ENCODE measurements at places on chromosomes 11 and 22.
A peak's percentile ranks its signal among the peaks of the same experiment; 100 is the strongest.

DNA sequence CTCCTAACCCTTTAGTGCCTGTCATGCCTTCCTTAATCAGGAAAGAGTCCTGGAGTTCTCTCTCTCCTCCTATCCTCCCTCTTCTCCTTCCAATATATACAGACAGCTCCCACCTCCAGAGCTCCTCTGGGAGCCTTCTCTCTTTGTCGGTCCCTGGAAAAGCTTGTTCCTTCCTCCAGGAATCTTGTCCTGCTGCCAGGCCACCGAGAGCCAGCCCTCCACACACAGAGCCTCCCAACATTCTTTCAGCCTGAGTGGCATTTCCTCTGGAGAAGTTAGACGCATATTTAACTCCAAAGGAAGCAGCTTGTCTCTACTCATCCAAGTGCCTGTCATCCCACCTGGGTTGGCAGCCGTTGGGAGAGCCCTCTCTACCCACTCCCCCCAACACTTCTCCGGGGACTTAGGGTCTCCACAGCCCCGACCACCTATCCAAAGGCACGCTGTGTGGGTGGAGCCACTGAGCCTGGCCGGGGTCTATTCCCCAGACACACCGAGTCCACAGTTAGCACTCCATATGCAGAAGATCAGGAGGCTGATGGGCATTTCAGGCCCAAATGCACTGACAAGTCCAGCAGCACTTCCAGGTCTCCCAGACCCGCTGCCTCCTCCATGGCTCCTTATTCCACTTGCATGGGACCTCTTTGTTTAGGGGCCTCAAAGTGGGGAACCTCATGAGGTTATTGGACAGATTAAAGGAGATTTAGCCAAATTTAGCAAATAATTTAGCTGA, 31.1 kb downstream of the DKK3 start:
- DNase-seq, result no peak

GRCh38 chr11:47915783-47916182, 64.6 kb upstream of the PTPRJ start:
- no peak for DNase-seq

DNA sequence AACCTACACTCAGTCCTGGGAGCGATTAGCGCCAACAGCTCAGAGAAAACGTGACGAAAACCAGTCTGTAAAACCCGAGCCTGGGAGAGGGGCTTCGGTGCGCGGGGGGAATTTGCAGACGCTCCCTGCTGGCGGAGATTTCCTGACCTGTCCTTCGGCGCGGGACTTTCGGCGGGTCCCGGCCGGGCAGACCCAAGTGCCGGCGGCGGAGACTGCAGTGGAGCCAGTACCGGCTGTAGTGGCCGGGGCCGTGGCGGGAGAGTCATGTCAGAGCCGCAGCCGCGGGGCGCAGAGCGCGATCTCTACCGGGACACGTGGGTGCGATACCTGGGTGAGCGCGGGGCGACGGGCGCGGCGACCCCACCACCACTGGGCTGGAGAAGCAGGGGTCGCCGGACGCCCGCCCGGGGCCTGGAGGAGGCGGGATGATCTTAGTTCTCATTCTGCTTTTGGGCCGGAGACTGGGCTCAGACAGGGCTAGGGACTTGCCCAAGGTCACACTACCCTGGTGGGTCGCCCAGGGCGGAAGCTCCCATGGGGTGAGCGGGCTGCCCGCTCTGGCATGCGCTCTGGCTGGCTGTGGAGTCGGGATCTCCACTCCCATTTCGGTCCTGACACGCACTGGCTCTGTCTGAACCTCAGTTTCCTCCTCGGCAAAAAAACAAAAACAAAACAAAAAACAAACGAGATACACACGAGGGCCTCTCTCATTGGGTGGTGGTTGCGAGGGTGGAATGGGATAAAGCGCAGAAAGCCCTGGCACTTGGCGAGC, at the start of gene MTFP1:
Gene MTFP1 (plus strand): TSS at position 153 of the 772 bp plus-strand sequence. CDS start 112 bp downstream, at position 265.
- peak; percentile 54 for DNase-seq

DNA sequence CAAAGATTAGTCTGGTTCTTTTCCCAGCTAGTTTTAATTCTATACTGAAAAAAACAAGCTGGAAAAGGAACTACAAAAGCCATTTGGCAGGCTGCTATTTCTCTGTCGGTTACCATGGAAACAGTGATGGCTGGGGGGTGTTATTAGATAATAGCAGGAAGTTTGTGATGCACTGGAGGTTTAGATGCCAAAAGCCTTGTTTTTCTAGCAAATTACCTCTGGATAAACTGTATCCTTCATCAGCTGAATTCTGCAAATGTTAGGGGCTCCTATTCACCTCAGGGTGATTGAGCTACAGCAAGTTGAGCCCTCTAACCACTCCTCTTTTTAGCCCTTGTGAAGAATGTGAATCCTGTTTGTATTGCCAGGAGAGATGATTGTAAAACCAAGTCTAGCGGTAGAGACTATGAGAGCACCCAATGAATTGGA, 25.2 kb downstream of the ALKBH3 start:
- DNase-seq, result no peak

DNA sequence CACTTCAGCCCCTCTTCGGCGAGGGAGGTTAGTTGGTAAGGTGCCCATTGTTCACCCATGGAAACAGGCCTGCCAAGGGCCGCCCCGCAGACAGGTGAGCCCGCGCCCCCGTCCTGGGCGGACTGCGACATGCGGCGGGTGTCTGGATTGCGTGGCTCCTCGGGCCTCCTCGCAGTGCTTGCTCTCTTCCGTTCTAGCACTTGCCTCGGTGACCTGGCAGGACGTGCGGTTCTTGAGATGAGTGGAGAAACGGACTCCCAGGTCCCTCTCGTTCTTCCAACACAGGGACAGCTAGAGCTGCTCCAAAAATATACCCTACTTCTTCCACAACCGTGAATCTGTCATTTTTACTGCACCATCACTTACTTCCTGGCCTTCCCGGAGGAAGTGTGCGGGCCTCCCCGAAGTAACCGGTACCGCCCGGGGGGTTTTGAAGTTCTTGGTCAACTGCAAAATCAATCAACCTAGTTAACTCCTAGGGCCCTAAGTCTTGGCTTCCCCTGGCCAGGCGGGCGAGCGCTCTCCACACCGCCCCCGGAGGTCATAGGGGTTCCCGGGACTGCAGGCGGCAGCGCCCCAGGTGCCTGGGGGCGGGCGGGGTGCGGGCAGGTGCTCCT, 745 bp upstream of the ZBTB44 start:
- peak; percentile 49 for DNase-seq

DNA sequence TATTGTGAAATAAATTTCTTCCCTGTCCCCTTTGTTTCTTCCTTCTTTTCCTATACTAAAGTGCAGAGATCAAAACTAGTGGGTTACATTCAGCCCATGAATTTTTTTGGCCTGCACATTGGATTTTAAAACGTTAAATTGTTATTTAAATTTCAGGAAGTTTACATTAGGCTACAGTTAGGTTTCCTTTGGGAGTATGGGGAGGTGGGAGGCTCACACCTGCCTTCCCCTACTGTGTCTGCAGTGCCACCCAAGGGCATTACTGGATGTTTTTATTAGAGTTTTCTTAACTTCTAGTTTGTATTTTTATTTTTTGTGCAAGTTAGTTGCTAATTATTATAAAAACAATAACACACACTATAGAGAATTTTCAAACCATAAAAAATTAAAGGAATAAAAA, 51.7 kb downstream of the CYB5R2 start:
- DNase-seq, result no peak

- no peak for DNase-seq
These were observed 72.3 kb upstream of the TP53I11 start for GRCh38 chr11:45023065-45023365.

GRCh38 chr11:81658722-81659121, 1074.9 kb downstream of the FAM181B start:
- no peak for DNase-seq

- DNase-seq, result no peak
These were observed 73.3 kb upstream of the WNT11 start for GRCh38 chr11:76279646-76280045.

DNA sequence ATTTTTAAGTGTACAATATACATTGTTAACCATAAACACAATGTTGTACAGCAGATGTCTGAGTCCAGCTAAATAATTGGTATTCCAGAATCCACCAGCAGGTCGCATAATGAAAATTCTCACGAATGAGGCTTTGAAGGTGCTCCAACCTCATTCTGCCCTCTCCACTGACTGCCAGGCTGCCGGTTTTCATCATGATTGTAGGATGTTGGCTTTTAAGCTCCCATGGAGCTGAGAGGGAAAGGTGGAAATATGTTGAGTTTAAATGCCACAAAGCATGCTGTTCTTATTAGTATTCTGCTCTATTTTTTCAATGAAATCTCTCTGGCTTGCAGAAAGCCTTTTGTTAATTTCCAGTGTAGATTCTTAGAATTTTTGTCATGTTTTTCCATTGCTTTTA, 337.2 kb upstream of the DDI1 start:
- no peak for DNase-seq

DNA sequence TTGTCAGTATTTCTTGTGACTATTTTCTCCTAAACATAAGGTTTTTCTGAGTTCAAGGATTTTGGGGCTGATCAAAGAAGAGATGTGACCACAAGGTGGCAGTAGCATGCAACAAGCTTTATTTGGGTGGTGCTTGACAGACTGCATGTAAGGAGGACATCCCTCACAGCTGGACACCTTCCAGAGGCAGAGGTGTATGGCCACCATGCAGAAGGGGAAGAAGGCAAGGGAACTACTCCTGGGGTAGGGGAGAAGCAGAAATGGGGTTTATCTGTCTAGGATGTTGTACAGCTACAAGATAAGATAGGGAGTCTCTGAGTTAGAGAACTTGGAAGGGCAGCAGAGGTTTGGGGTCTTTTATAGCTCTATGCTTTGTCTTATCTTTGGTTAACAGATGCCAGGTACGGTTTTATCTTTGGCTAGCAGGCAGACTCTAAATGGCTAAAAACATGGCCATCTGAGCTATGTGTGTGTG, 5.1 kb upstream of the BIRC2 start:
- peak; percentile 68 for DNase-seq

DNA sequence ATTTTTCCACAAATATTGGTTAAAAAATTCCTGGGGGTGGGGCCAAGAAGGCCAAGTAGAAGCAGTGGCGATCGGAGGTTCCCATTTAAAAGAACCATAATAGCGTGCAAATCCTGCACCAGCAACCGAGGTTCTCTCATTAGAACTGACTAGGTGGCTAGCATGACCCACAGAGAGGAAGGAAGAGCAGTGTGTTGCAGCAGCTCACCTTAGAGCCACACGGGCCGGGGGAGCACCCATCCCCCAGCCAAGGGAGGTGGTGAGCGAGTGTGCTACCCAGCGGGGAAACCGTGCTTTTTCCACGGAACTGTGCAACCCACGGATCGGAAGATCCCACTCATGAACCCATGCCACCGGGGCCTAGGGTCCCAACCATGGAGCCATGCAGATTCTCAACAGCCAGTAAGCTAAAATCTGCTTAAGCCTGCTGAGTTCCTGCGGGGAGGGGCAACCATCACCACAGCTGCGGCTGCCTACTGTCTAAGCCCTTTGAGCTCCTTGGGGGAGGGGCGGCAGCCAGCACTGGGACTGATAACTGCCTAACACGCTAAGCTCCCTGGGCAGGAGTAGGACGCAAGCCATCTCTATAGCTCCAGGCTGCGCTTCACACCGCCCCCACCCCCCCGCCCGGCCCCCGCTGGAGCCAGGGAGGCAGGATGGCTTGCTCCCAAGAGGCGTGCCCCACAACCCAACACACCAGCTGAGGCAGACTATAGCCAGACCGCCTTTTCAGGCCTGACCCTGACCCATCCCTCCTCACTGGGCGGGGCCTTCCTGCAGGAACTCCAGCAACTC, 21.0 kb upstream of the HTATIP2 start:
- DNase-seq, result no peak

DNA sequence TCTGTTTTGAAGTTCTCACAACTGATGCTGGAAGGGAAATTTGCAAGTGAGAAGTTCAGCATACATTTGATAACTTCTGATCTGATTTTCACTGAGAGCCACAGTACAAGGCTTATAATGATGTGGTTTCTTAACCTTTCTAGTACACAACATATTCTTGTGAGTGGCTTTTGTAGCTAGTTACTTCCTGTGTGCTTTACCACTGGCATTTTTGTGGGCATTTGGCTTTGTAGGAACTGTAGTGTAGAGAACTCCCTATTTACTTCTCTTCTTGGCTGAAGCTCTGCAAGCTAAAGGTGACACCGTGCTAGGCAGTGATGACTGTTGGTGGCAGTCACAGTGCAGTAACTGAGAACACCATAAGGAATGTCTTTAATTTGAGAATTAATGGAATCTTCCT, 14.9 kb downstream of the USP47 start:
- no peak for DNase-seq

DNA sequence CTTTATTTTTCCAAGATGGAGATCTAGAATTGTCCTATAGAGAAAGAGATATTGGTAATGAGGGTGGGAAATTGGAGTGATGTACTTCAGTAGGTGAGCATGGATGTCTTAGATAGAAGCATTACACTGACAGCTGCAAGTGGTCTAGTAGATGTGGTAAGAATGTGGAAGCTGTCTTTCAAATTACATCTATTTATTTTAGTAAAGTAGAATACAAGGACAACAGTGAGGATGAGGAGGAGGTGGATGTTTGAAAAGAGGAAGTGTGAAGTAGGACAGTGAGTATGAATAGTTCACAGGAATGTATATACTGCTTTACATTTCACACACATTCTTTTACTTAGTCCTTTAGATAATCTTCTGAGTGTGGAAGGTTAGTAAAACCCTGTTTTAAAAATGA, 64.2 kb downstream of the HIPK3 start:
- no peak for DNase-seq

DNA sequence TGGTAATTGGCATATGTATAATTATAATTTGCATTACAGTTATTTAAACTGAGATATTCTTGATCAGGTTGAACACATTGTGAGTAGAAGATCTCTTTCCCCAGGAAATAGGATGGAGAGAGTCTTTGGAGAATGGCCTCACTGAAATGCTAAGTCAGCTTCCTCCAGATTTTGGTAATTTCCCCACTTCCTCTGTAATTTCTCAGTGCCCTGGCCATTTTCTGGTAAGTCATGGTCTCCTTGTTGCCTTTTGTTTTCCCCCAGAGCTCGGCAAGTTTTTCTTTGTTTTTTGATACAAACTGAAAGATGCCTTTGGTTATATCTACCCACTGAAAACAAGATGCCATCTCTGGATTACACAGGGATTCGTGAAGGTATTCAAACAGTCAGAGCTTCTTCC, 12.8 kb upstream of the FBXO3 start:
- no peak for DNase-seq

GRCh38 chr11:64751580-64751979, 7.6 kb upstream of the RASGRP2 start:
- DNase-seq, result no peak

- DNase-seq, result no peak
These were observed 573.9 kb upstream of the CADM1 start for GRCh38 chr11:116078101-116078591.

DNA sequence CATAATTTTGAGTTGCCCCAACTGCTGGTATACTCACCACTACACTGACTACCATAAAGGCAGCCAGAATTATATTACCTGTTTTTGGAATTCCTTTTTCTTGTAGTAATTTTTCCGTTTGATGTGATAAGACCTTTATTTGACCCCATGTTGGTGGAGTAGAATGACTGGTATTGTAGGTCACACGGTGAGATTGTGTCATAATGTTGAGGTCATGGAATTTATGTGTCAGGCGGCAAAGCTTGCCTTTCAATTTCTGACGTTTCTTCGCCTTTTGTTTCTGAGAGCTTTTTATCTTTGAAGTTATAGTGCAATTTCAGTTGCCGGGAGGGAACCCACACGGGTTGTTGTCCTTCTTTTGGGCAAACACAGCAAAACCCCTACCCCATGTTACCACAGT, 13.0 kb downstream of the OR52K1 start:
- DNase-seq, result no peak
